ENCODE measurements at places on chromosomes 5 and 9.

DNA sequence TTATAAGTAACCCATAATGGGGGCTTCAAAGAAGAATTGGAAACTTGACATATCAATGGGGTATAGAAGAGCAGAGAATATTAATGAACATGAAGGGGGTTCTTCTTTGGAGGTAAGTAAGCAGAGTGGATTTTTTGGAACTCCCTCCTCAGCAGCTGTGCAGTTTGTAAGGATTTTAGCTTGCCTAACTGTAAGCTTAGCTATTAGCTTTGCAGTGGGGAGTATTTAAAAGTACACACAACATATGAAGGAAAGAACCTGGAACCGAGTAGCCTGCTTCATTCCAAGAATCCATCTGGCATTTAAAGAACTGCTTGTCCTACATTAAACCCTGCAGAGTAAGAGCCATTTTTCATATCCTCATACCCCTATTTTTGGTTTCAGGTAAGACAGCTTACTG, 2.2 kb upstream of the PBX3 start:
- no peak for DNase-seq

DNA sequence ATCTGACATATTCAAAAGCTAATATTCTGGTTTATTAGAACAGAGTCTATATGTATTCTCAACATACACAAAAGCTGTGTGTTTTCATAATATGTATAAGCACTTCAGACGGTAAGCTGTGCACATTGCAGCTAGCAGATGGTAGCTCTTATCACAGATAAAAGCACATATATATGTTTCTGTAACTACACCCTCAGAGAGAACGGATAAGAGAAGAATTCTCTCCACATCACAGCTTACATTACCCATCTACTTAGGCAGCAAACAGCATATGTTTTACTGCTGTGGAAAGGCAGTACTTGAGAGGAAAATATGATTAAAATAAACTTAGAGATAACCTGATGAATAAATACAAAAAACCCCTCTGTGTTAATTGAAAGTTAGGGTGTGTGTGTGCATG, 450.9 kb upstream of the ZNF608 start:
- DNase-seq = no peak

GRCh38 chr5:154970759-154971158, 29.9 kb downstream of the MRPL22 start:
- DNase-seq = peak; percentile 12

- DNase-seq = no peak
Observed at GRCh38 chr9:33202018-33202417, 34.9 kb upstream of the B4GALT1 start.

DNA sequence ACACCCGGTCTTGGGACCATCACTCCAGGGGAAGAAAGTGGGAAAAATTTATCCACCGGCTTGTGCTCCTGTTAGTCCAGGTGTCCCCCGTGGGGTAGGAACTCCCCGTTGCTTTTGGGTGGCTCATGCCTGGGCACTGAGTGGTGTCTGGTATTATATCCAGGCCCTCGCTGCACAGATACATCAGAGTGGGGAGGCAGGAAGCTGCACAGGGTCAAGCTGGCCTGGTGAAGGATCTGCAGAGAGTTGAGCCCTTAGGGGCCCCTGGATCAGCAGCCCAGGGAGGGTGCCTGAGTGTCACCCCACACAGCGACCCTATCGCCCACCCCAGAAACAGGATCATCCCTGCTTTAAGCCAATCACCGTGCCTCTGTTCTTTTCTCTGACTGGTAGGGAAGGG, 24.4 kb upstream of the COL5A1 start:
- no peak for DNase-seq

- DNase-seq = no peak
Observed at GRCh38 chr9:7298123-7298522, 501.5 kb downstream of the DMAC1 start.

DNA sequence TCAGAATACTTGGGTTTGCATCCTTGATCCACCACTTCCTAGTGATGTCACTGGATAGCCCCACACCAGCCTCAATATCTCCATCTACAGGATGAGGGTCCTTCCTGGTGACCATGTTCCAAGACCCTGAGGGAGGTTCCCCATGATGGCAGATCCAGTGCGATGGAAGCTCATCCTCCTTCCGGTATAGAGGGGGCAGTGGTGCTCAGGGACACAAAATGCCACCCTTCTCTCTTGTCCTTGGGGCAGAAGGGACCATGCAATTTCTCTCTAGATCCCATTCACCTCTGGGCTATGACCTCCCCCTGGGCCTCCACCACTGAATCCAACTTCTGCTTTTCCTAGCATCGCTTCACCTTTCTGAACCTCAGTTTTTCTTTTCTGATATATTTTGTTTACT, 5.4 kb upstream of the SLC25A51 start:
- DNase-seq = no peak

DNA sequence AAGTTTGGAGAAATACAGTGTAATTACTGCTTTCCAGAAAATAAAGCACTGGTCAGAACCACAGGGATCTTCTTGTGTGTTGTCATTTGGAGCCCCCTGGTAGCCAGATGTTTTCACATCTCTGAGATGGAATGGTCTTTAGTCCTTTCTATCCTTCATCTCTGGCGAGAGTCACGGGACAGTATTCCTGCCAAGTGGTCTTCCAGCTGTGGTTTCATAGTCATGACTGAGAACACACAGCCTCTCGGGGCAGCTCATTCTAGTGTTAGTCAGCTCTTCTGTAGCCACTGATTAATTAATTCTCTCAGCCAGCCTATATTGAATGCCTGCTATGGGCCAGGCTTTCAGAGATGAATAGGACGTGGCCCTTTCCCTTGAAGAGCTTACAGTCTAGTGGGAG, 34.1 kb downstream of the HMGXB3 start:
- DNase-seq = peak; percentile 68

DNA sequence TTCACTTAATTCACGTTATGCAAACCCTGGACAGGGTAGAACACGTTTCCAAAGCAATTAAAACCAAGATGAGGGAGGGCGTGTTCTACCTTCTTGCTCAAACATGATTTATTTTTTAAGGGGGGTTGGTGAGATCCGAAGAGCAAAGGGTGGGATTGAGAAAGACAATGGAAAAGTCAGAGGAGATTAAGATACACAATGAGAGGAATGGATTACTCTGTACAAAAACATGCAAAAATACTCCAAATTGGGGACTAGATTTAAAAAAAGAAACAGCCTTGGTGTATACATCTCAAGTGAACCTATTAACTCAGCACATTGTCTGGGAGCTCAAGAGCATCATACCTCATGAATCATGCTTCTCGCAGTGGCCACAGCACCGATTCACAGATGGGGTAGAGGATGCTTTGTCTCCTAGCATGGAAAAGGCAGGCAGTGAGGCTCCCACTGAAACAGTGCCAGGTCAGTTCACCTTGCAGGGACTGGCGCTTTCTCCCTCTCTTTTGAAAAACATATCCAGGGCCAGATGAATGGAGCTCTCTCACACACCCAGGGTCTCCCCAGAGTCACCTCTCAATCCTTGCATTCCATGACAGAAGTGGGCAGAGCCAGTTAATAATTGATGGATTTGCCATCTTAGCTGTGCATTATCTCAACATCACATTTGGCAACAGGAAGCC, 459.7 kb downstream of the BNC2 start:
- DNase-seq = no peak

- DNase-seq = no peak
Observed at GRCh38 chr5:23655674-23656073, 148.3 kb downstream of the PRDM9 start.
